ENCODE measurements at places on chromosomes 12 and 14.

GRCh38 chr12:107349839-107350238 lies 256.5 kb upstream of the CRY1 start:
- DNase-seq = no peak

DNA sequence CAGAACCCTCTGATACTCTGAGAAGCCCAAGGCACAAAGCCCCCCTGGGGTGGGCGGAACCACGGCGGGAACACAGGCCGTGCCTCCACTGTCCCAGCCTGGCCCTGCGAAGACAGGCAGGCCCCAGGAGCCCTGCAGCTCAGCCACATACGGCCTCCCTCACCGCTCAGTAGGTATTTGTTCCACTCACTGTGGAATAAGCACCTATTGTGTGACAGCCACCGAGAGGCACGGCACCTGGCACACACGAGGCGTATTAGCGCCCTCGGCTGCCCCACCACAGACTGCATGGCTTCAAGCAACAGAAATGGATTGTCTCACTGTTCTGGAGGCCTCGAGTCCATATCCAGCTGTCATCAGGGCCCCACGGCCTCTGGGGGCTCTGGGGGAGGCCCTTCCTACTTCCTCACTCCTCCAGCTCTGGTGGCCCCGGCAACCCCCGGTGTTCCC lies 66.3 kb downstream of the NCOR2 start:
- no peak for DNase-seq

- no peak for DNase-seq
Measured at GRCh38 chr12:101204602-101205304, 5.3 kb downstream of the SLC5A8 start.

- no peak for DNase-seq
Measured at GRCh38 chr12:65534238-65534841, 255.9 kb downstream of the MSRB3 start.

DNA sequence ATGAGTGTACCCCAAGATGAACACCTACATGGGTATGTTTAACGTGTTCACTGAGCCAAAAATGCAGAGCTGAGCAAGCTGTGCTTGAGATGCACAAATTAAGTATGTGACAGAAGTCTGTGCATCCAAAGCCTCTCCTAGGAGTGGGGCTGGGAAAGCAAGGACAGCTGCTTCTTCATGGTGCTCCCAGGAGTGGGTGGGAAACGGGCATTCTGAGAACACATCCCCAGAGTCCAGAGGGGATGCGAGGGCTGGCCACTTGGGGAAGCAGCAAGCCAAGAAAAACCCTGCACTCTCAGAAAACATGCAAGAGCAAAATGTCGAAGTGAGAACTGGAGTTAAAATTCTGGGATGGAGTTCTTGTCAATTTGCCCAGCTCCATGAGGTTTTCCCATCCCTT lies 414.3 kb downstream of the BCAT1 start:
- no peak for DNase-seq

- no peak for DNase-seq
Measured at GRCh38 chr14:51691176-51691575, 39.5 kb downstream of the FRMD6 start.

DNA sequence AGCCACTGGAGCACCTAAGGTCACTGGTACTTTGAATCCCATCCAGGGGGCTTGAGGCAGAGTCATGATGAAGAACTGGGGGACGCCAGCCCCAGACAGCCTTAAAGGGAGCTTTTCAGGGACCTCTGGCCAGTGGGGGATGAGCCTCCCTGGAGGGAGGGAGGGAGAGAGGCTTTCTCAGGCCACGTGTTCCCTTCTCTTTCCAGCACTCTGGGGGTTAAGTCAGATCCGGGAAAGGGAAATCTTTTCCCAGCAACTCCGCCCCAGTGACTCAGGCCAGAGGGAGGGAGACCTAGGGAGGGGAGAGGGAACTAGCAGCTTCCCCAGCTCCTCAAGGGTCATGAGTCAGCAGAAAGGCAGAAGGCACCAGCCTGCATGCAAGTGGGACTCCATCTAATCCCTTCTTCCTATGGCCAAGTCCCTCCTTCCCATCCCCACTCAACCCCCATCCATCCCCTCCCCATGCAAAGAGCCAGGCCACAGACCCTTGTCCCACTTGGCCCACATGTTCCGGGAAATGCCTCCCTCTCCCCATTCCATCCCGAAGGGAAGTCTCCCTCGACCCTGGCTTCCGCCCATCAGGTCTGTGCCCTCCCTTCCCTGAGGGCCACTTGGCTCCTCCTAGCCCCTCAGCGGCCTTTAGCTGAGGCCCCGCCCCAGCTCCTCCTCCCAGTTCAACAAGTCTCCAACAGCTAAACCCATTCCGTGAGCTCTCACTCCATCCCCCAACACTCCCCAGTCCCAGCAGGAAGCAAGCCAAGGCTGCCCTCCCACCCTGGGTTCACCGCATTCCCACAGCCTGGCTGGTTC lies 5.6 kb downstream of the TNFRSF1A start:
- DNase-seq = peak; percentile 100

DNA sequence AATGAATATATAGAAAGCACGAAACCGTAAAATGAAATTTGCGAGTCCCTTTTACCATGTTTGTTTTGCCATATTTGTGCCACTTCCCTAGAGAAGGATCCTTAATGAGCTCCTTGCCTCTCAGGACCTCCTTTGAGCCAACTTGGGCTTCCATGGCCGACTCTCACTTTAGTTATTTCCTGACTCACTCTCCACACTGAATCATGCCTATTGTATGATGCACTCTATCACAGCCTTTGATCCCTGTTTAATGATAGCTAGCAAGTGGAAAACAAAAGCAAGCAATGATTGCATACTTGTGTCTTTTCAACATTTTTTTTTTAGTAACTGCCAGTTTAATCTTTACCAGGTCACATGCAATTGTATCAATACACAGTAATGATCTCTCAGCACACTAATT lies 153.2 kb downstream of the CCER1 start:
- no peak for DNase-seq

- no peak for DNase-seq
Measured at GRCh38 chr14:89574420-89574819, 157.4 kb upstream of the FOXN3 start.

DNA sequence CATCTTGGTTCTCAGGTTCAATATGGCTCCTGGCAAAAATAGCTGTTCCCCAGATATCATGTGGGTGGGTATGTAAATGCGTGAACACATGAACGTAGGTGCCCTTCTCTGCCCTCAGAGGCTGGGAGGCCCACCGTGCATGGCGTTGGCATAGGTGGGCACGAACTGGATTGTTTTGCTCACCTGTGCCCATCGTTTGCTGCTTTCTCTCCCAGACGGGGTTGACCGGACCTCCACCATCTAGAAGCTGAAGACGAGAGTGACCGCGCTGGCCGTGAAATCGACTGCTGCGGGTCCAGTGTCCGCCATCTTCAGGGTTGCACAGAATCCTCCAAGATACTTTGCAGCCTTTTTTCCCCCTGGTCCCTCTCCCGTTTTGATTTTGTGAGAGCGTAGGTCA lies 113.9 kb downstream of the GCH1 start:
- no peak for DNase-seq

- DNase-seq = no peak
Measured at GRCh38 chr12:31756977-31757420, 28.2 kb upstream of the AMN1 start.

- DNase-seq = no peak
Measured at GRCh38 chr14:102711946-102712345, 65.3 kb upstream of the TRAF3 start.

DNA sequence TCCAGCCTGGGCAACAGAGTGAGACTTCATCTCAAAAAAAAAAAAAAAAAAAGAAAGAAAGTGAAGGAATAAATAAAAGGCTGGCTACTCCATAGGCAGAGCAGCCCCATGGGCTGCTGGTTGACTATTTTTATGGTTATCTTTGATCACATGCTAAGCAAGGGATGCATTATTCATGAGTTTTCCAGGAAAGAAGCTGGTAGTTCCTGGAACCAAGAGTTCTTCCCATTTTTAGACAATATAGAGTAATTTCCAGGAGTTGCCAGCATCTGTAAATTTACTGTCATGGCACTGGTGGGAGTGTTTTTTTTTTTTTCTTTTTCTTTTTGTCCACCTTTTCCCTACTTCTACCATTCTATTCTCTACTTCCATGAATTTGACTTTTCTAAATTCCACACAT lies 24.2 kb downstream of the FGD4 start:
- no peak for DNase-seq

- no peak for DNase-seq
Measured at GRCh38 chr12:95096852-95097251, 23.4 kb upstream of the NR2C1 start.

GRCh38 chr12:96648923-96649322 lies 159.5 kb downstream of the CFAP54 start:
- no peak for DNase-seq

DNA sequence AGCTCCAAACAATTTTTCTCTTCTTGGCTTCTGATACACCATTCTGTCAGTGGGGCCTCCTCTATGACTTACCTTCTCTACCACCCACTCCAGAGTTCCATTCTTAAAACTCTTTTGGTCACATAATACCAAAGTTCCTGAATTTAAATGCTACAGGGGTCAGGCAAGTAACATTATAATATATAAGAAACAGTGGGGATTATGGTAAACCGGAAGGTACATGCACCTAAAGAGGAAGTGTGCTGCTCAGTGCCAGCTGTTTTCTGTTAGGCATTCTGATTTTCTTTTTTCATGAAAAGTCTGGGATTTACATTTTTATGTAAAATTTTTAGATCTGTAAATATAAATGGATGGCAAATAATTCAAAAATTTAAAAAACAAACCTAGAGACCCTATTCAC lies 39.9 kb downstream of the SOS2 start:
- DNase-seq = no peak
